ENCODE measurements at places on chromosomes 1 and 21. TPM values are rescaled to one million over a fixed set of nuclear protein-coding genes. Genes with fewer than 3 reads are reported as not detected.

PTGFR gene
- total RNA-seq, result not detected

- no peak for DNase-seq
- peak overlapping the region; percentile 3 for H3K4me3 ChIP-seq
- H3K36me3 ChIP-seq, result peaks cover 2% of the 10 kb centered on the region
- no peak overlapping the region for H3K27ac ChIP-seq
Measured at GRCh38 chr1:8661185-8662110, 156.0 kb downstream of the RERE start.

- H3K27me3 ChIP-seq, result peaks cover under 1% of the 10 kb centered on the region
- DNase-seq, result no peak
- H3K4me1 ChIP-seq, result no peaks in the 10 kb centered on the region
- H3K27ac ChIP-seq, result no peak overlapping the region
- H3K4me3 ChIP-seq, result no peak overlapping the region
Measured at GRCh38 chr1:23449958-23450357, 25.4 kb upstream of the TCEA3 start.

LPAR3 gene
- total RNA-seq, result 0.59 TPM

DNA sequence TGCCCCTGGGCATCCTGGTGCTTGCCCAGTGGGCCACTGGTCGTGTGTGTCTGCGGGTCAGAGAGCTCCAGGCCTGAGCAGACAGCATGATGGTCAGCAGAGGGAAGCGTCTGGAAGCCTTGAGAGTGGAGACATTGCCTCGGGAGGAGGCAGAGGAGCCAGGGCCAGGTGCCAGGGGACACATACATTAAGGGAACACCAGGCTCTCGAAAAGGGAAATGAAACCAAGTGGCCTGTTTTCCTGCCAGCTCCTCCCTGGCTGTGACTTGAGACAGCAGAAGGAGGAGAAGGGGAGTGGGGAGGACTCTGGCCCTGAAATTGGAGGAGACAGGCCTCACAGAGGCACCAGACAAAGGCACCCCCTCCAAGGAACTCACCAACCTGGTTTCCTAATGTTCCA is 62.4 kb upstream of the LRP8 start:
- no peaks in the 10 kb centered on the region for H3K36me3 ChIP-seq
- no peak overlapping the region for H3K27ac ChIP-seq
- H3K27me3 ChIP-seq, result no peaks in the 10 kb centered on the region
- H3K4me1 ChIP-seq, result peaks cover 13% of the 10 kb centered on the region
- no peak overlapping the region for H3K4me3 ChIP-seq
- no peak for DNase-seq

C8A gene
- total RNA-seq, result not detected

DNA sequence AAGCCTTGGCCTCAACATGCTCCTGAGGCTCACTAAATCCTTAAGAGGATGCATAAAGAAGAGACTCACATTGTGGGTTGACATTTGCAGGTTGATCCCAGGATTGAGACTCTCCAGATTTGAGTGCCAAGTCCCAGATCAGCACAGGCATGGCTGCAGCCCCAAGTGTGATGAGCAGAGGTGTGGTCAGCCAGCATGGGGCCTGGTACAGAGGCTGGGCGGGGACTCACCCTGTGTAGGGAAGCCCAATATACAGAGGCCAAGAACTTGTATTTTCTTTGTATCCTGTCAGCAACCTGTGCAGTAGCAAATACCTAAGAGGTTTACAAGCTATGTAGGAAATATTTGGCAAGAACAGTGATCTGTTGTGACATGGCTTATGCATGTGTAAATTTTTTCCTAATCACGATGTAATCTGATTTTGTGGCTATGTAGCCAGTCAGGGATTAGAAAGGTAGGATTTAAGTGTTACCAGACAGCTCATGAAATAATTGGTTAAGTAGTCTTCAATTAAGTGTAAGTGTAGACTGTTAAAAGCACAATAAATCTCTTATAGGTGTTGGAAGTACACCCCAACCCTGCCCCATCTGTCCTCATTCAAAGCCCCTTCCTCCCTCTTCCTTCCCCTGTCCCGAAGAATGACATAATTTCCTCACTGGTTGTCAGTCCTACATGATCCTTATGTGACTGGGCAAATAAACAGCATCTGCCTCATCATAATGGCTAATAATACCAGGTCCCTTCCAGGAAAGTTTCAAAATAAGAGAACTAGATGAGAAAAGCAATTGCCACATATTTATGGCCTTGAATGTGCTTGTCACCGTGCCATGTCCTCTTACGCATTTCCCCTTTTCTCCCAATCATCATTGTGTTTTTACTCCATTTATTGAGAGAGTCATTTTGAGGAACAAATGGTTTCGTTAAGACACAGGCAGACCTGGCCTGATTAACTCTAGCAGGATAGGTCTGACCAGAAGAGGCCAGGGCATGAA is 120.9 kb downstream of the HLX start:
- no peak for DNase-seq
- no peak overlapping the region for H3K4me3 ChIP-seq
- H3K27me3 ChIP-seq, result no peaks in the 10 kb centered on the region
- no peaks in the 10 kb centered on the region for H3K4me1 ChIP-seq
- H3K27ac ChIP-seq, result no peak overlapping the region
- no peaks in the 10 kb centered on the region for H3K36me3 ChIP-seq

- no peak overlapping the region for H3K27ac ChIP-seq
- H3K36me3 ChIP-seq, result peaks cover 1% of the 10 kb centered on the region
- H3K27me3 ChIP-seq, result peaks cover 47% of the 10 kb centered on the region
- no peak for DNase-seq
- peaks cover 9% of the 10 kb centered on the region for H3K4me1 ChIP-seq
Measured at GRCh38 chr1:165397944-165398343, 41.4 kb upstream of the LMX1A start.

CACNA1E gene
- total RNA-seq, result 0.37 TPM

GRCh38 chr1:119878171-119878570 is 18.1 kb downstream of the ADAM30 start:
- no peaks in the 10 kb centered on the region for H3K4me1 ChIP-seq
- H3K36me3 ChIP-seq, result no peaks in the 10 kb centered on the region
- H3K4me3 ChIP-seq, result no peak overlapping the region
- no peak overlapping the region for H3K27ac ChIP-seq

SELP gene
- 0.27 TPM for total RNA-seq

DNA sequence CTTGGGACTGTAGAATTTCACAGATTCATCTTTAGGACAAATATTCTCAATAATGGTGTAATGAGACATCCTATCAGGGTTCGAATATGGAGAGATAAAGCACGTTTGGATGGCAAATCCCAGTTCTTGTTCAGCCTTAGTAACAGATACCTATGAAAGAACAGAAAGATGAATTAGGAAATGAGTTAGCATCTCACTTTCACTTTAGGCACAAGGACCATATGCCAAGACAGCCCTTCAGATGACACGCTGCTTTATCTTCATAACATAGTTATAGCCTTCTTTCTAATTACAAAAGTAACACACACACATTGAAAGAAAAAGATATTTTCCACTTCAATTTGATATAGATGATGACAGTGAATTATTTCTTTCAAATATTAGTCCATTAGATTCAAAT is 173.6 kb downstream of the TGFBR3 start:
- no peak for DNase-seq
- peaks cover 13% of the 10 kb centered on the region for H3K4me1 ChIP-seq
- no peak overlapping the region for H3K4me3 ChIP-seq
- H3K27me3 ChIP-seq, result peaks cover 2% of the 10 kb centered on the region
- H3K27ac ChIP-seq, result no peak overlapping the region

ATAD3C gene
- 0.86 TPM for total RNA-seq

GRCh38 chr1:117710710-117711109 is 104.9 kb downstream of the TENT5C start:
- H3K27me3 ChIP-seq, result peaks cover 6% of the 10 kb centered on the region
- no peak overlapping the region for H3K4me3 ChIP-seq
- no peaks in the 10 kb centered on the region for H3K36me3 ChIP-seq
- no peak overlapping the region for H3K27ac ChIP-seq
- no peaks in the 10 kb centered on the region for H3K4me1 ChIP-seq

DNA sequence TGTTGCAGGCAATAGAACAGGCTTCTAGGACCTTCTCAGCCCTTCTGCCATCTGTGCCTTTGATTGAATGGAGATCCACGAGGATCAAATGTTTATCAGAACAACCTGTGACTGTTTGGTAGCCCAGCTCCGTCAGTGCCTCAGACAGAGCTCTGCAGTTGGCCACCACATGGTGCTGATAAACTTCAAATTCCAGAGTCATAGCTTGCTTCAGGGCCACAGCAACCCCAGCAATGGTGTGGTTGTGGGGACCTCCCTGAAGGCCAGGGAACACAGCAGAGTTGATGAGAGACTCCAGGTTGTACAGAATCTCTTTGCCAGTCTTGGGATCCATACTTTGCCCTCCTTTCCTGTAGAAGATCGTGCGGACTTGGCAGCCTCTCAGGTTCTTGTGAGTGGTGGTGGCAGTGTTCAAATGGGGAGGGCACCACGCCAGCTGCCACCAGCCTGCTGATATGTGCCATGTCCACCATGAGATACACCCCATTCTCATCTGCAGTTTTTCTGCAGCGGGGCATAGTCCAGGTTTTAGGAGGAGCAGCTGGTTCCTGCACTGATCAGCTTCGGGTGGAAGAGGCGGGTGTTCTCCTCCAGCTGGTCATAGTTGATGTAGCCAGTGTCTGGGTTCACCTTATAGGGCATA is 82.9 kb upstream of the ARTN start:
- H3K4me1 ChIP-seq, result peaks cover 5% of the 10 kb centered on the region
- H3K27me3 ChIP-seq, result no peaks in the 10 kb centered on the region
- no peak overlapping the region for H3K27ac ChIP-seq
- no peak for DNase-seq

DNA sequence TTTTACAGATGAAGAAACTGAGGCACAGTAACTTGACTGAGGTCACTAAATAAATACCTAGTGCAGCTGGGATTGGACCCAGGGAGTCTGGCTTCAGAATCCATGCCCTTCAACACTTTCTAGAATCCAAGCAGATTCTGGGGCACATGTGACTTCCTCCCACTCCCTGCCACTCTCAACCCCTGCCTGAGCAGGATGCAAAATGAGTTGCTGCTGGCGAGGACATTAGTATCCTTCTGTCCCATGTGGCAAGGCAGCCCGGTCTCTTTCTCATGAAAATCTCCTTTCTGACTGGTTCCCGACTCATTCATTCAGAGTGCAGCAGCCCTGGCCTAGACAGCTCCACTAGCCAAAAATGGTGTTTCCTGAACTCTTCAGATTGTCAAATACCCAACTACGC is 28.4 kb downstream of the TNNT2 start:
- H3K27ac ChIP-seq, result no peak overlapping the region
- no peaks in the 10 kb centered on the region for H3K4me1 ChIP-seq

DNA sequence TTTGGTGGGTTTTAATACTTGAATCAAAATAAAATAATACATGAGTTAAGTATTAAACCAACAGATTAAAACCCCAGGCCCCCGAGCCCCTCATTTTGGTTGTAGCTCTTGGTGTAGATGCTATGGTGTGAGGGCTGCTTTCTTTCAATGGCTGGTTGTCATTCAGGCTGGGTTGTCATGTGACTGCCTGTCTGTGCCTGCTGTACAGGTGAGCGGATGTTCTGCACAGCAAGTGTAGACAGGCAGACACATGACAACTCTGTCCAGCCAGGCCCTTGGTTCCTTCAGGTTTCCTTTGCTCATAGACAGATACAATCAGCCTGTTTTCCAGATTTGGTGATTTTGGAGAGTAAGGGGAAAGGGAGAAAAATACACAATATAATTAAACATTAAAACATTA is 281.9 kb upstream of the C1orf105 start:
- peaks cover 5% of the 10 kb centered on the region for H3K4me1 ChIP-seq
- no peaks in the 10 kb centered on the region for H3K36me3 ChIP-seq
- H3K27me3 ChIP-seq, result no peaks in the 10 kb centered on the region
- no peak overlapping the region for H3K27ac ChIP-seq
- no peak overlapping the region for H3K4me3 ChIP-seq

FAM177B gene
- 3.5 TPM for total RNA-seq

DNALI1 gene
- not detected for total RNA-seq

APOBEC4 gene
- not detected for total RNA-seq

DNA sequence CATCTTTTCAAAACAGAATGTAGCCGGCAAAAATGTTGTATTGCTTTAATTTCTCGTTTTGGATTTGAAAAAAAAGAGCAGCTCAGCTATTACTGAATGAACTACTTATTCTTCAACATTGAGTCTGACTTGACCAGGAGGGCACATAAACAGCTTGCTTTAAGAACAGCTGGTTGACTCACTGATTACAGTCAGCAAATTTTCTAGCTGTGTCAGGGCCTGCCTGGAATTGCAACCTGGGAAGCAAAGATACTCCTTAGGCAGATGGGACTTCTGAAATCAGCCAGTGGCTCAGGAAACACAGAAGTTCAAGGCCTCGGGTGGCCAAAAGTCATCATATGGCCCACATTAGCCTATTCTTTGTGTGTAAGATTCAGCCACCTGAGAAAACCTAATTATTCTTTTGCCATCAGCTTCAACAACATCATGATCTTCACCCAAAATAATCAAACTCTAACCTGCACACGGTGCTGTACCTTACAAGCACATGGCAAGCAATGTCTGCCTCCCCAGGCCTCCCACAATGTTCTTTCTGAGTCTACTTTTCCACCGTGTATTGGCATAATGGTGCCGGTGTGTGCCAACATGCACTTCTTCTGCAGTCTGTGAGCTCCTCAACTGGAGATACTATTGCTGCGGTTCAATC is 307.2 kb downstream of the HHIPL2 start:
- DNase-seq, result no peak
- H3K4me1 ChIP-seq, result no peaks in the 10 kb centered on the region
- no peak overlapping the region for H3K27ac ChIP-seq
- H3K4me3 ChIP-seq, result no peak overlapping the region
- H3K36me3 ChIP-seq, result no peaks in the 10 kb centered on the region
- peaks cover 3% of the 10 kb centered on the region for H3K27me3 ChIP-seq

DNA sequence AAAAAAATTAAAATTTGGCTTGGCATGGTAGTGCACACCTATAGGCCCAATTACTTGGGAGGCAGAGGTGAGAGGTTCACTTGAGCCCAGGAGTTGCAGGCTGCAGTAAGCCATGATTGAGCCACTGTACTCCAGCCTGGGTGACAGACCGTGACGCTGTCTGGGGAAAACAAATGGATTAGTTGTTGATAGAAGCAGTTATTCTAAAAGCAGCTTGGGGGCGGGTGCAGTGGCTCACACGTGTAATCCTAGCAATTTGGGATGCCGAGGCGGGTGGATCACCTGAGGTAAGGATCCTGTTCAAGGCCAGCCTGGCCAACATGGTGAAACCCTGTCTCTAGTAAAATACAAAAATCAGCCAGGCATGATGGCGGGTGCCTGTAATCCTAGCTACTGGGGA is 40.3 kb downstream of the KIF1B start:
- H3K27ac ChIP-seq, result no peak overlapping the region
- H3K4me3 ChIP-seq, result no peak overlapping the region
